ENCODE measurements at places on chromosomes 2 and 18.

DNA sequence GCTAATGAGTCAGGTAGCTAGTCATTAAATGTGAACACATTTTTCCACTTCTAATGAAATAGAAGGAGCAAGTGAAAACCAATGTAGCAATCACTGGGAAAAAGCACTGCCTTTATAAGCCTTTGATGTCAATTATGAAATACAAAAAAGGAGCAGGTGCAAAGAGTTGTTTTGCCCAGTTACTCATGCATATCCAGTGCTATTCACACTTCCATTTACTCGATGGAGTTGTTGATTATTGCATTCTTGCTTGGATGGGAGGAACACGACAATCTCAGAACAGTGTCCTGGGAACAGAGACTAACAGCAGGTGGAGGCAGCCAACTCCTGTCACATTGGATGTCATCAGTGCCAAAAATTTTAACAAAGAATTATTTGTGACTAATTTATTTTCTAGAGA lies 372.5 kb downstream of the CBLN2 start:
- DNase-seq: no peak

DNA sequence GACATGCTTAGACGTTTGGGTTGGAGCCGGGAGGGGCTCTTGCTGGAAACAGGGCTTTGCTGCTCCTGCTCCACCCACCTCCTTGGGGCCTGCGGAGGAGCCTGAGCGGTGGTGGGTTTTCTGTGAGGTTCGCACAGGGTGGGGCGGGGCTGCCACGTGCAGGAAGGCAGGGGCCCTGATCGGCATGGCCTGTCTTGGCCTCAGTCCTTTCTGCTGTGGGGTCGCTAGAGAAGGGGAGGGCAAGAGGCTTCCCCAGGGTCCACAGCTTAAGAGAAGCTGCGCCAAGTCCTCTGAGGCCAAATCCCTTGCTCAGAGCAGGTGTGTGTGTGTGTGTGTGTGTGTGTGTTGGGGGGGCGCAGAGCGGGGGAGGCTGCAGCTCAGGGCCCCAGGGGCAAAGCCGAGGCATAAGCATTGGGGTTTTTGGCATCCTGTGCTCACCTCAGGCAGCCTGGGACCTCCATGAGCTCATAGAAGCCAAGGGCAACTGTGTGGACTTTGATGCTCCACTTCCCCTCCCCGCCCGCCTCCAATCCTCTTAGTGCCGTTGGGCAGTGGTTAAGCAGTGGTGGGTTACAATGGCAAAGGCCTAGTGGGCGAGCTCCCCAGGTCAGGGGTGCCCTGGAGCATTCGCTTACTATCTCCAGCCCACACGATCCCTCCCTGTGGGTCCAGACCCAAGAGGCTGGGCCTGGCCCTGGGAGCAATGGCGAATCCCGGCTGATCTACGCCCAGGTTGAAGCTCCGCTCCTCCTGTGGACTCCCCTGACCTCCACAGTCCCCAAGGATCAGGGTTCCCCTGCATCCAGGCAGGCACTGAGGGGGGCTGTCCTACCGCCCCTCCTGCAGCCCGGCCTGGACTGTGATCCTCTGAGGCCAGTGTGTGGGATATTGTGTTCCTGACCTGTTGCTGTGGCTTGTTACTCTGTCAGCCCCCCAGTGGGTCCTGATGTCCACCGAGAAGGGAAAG lies 28.9 kb downstream of the TOGARAM2 start:
- no peak for DNase-seq

GRCh38 chr2:134582547-134582899 lies 136.3 kb downstream of the TMEM163 start:
- DNase-seq: no peak

DNA sequence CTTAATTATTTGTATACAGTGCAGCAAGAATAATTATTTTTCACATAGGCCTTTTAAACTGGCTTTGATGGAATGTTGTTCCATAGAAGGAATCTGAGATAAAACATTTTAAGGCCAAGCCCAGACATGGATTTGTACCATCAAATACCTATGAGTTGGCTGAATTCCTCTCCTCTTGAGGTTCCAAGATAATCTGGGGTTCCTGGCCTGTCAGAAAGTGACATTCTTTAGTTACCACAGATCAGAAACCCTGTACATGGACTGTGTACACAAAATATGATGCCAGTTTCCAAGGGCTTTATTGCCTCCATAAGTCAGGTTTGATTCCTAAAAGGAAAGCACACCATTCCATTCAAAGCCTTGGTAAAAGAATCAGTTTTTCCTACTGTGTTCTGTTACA lies 1256.7 kb upstream of the NRXN1 start:
- no peak for DNase-seq

DNA sequence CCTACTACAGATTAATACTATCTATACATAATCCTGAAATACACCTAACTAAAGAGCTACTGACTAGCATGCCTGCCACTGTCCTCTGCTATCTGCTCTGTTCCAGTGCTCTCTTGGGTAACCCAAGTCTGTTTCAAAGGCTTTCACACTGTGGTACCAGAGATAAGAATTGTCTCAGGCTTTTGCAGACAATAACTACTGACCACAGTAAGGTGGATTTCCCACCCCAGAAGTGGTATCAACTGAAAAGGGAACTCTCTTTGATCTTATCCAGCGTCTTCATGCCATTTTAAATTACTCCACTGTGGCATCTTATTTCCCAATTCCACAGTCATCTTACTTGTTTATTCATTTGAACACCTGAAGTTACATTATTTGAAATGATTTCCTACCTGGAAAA lies 190.2 kb downstream of the IKZF2 start:
- no peak for DNase-seq

DNA sequence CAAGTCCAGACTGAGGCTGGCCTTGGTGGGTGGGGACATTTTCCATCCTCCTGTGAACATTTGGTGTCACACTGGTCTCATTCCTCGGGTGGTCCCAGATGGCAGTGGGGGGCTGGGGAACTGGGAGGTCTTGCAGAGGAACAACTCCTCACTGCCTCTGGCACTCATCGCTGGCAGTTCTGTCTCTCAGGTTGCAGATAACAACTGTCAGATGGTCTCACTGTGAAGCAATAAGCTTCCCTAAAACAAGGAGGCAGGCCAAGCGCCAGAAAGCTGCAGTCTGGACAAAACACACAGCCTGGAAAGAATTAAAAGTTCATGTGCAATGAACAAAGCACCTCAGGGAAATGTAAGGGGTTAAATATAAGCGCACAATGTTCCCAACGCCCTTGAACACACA lies 78.1 kb downstream of the IRS1 start:
- DNase-seq: no peak

Measured in stimulated activated CD4-positive, alpha-beta T cell treated with anti-CD3 and anti-CD28 coated beads, TNF-alpha, amount 100 ng/mL, for 24 hours (primary cell).